Gastroesophageal sphincter (tissue), 4 donors: ENCODE measurements at places on chromosomes 5 and 9. TPM values are rescaled to one million over a fixed set of nuclear protein-coding genes. Genes with fewer than 3 reads are reported as not detected.

DNA sequence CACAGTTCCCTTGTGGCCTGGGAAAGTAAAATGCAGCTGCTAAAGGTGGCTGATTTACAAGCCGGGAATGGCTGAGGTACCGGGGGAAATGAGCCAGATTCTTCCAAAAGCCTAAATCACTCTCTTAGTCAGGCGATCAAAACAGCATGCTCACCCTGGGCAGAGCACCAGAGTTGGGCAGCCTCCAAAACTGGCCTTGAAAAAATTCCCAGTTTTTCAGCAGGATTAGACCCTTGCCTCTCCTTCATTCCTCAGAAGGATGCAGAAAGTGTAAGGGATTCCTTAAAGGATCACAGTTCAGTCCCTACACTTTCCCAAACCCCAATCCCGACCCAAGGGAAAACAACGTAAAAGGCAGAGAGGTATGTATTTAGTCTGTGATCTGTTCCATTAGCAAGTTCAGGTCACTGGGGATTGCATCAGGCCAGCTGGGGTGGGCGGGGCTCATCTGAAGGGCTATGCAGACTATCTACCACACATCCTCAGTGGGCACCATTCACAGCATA, 16.9 kb downstream of the TMEM174 start:
- ATAC-seq, result no peak

GRCh38 chr5:139884144-139884543, 88.5 kb downstream of the PSD2 start:
- peak; percentile 62 for ATAC-seq

GRCh38 chr5:1912951-1913565, 30.3 kb upstream of the IRX4 start:
- no peak for ATAC-seq

DNA sequence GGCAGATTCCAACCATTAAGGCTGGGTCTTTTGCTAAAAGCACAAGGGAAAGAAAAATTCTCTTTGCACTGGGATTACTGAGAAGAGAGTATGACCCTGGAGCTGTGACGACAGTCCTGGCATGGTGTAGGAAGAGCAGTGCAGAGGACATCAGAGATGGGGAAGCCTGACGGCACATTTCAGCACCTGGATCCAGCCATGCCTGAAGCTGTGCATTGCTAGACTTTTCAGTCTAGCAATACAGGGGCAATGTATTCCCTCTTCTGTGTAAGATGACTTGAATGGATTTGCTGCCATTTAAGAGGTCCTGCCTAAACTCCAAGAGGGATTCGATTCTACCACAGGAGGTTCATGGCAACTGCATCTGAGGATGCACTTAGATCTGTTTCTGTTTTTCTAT, 12.3 kb upstream of the MRNIP start:
- no peak for ATAC-seq

DNA sequence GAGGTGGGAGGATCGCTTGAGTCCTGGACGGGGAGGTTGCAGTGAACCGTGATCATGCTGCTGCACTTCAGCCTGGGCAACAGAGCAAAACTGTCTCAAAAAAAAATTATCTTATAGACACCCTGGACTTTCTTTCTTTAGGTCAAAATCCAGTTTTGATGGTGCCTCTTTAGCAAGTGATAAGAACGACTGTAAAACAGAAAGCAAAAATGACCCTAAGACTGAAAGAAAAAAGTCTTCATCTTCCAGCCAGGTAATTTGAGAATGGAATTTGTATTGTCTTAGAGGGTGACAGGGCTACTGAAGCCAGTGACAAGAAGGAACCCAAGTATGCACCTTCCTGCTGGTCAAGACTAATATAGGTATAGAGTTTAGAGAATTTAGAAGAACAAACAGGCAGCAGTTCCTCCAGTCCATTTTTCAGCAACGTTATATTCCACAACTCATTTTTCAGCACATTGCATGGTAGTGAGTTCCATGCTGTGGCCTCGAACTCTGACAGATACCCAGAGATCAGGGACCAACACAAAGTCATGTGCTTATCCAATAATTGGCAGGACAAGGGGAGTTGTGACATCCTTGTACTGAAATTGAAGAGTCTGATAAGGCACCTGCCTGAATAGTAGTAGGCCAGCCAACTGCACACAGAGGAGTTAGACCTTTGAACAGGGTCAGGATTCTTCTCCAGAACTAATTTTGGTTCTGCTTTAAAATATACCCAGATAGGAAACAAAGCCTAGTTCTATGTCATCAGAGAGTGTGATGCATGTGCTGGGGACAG, 46.5 kb downstream of the GRAMD2B start:
- ATAC-seq, result no peak

IFNB1 gene
- not detected for total RNA-seq

FXN gene
- 4.6 TPM for total RNA-seq

ADAMTSL1 gene
- 21.3 TPM for total RNA-seq
